ENCODE measurements at places on chromosomes 2 and 18.

GRCh38 chr2:216950547-216950946, 90.7 kb upstream of the TNP1 start:
- no peak for DNase-seq

DNA sequence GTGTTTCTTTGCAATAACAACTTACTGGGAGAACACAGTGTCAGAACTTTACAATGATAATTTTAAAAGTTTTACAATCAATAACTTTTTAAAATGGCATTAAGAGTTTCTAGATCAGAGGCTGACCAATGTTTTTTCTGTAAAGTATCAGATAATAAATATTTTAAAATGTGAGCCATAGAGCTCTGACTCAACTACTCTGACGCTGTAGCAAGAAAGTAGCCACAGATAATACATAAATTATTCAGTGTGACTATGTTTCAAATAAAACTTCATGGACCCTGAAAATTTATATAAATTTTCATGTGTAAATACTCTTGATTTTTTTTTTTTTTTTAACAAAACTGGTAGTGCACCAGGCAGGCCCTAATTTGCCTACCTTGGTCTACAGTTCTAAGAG, 77.4 kb downstream of the CUL3 start:
- no peak for DNase-seq

- no peak for DNase-seq
Observed at GRCh38 chr2:77807531-77808215, 285.5 kb upstream of the LRRTM4 start.

GRCh38 chr2:458425-458815, 170.5 kb upstream of the ALKAL2 start:
- no peak for DNase-seq

DNA sequence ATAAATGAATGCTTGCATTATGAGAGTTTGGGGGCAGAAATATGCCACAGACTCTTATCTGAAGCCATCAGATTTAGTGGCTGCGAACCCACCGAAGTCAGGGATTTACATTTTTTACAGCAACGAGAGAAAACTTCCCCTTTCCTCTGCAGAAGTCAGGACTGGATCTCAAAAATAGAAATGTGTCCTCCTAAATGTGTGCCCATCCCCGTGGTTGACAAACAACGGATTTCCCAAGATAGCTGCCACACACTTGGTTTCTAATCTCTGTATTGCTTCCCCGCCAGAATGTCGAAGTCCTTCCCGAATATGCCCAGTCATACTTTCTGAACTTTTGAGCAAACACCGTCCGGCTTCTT, 879 bp upstream of the ADAM23 start:
- DNase-seq, result no peak

- DNase-seq, result no peak
Observed at GRCh38 chr2:119196301-119197125, 27.1 kb upstream of the STEAP3 start.

DNA sequence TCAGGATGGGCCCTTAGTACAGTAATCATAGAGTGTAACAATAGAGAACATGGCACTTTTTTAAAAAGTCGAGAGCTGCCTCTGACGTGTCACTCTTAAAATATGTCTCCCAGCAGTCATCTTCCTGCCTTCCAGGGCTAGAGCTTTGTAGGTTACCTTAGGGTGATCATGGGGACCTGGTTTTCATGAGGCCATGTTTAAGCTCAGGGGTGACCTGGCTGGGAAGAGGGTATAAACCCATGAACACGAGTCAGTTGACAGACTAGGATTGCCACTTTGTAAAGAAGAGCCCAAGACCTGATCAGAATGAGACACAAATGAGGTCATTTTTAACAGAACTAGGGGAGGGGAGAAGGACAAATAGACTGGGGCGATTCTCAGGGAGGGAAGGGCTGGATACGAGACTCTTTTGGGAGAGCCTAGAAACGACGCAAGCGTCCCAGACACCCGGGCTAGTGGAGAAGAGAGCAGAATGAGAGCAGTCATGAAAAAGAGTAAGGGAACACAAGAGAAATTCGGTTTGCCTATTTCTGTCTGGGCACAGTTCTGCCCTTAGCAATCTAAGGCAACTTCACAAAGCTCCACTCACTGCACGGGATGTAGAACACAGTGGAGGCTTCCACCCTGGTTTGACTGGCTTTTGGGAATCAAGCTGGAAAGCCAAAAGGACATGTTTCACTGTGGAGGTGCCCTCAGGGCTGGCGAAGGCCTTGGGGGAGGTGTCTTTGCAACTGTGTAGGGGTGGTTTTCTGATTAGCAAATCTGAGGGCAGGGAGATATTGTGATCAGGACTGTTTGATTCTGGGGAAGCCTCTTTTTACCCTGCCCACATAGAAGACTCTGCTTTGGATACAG, 1.8 kb upstream of the RAB31 start:
- DNase-seq, result no peak

GRCh38 chr18:10242936-10243680, 211.3 kb upstream of the APCDD1 start:
- DNase-seq, result no peak

DNA sequence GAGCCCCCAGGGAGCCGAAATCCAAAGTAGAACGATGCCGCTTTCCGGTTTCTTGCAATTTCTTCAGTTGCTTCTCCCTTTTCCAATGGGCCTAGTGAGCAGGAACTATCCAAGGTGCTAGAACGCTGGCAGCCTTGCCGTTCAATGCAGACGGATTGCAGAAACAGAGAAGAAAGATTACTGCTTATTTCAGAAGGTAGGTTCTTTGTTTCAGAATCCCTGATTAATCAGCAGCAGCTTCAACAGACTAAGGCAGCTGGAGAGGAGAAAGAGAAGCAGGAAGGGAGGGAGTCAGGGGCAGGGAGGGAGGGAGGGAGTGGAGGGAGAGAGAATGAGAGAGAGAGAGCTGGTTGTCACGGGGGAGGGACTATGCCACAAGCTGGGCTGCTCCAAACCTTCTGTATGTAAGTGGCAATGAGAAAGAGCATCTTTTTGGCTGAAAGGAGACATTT, 576 bp downstream of the NYAP2 start:
- DNase-seq, result no peak

GRCh38 chr2:231111987-231112386, 12.9 kb downstream of the HTR2B start:
- no peak for DNase-seq

- no peak for DNase-seq
Observed at GRCh38 chr2:62207491-62207890, 11.6 kb downstream of the B3GNT2 start.

- DNase-seq, result no peak
Observed at GRCh38 chr18:11850821-11851145, 430 bp upstream of the CHMP1B start.

- no peak for DNase-seq
Observed at GRCh38 chr2:8692783-8693156, 10.9 kb downstream of the ID2 start.

GRCh38 chr2:109457366-109457765, 156.4 kb downstream of the SEPTIN10 start:
- DNase-seq, result no peak

DNA sequence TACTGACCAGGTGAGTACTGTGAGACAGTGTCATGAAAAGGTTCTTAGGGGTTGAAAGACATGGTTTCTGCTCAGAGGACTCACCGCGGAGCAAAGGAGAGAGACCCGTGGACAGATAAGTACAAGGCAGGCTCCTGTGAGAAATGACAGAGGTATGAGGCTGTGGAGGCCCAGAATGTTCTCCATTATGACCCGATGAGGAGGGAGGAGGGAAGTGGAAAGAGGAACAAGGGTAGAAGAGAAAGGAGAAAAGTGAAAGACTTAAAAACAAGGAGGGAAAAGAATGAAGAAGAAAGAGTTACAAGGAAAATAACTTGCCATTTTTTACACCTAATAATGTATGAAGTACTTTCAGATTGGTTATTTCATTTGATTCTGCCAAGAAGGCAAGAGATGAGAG, 29.8 kb downstream of the MAPRE3 start:
- no peak for DNase-seq

DNA sequence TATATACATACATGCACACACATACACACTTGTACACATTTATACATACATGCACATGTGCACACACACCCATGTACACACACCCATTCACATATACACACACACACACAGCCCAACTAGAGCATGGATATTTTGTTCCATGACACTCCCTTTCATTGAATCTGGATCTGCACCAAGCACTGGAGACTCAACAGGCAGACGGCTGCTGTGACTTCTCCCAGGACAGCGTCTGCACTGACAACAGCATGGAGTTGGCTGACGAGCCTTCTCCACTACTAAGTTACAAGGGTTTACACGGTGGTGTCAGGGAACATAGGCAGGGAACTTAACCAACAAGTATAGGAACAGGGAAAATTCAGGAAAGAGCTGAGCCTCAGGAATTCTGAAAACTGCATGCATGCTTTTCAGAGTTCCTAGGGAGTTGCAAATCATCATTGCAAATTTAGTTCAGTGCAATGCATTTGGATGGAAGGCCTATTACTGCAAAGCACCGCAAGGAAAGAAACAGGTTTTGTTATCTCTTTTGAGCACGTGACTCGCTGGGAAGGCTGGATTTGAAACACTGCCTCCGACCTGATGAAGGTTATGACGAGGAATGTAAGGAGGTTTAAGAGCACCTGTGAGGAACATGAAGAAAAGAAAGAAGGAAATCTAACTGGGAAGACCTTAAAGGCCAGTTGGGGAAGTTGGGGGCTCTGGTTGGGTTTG, 35.9 kb downstream of the TMEM18 start:
- no peak for DNase-seq

DNA sequence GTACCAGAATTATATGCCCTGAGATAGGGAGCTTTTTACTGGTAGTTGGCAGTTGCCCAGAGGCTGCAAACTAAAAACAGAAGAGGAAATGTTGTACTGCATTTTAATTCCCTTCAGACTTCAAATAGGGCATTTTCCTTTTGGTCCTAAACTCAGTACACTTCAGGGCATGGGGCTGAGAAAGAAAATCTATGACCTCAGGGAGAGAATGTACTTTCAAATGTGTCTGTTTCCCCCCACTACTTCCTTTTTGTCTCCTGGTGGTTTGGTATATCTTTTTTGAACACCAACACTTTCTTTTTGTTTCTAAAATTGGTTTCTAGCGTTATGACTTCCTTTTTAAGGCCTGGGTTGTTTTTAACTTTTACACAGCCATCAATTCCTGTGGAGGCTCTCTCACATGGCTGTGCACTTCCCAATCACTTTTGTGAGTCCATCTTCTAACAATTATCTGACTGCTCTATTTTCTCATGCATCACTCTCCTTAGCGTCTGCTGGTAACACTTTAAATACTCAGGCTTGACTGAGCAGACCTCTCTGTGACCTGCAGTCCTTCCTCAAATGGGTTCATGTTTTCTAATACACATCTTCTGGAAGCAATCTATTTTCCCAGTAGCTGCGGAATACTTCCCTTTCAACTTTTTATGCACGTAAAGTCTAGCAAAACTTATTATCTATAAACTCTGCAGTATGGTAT, 596.0 kb downstream of the LRP1B start:
- no peak for DNase-seq

DNA sequence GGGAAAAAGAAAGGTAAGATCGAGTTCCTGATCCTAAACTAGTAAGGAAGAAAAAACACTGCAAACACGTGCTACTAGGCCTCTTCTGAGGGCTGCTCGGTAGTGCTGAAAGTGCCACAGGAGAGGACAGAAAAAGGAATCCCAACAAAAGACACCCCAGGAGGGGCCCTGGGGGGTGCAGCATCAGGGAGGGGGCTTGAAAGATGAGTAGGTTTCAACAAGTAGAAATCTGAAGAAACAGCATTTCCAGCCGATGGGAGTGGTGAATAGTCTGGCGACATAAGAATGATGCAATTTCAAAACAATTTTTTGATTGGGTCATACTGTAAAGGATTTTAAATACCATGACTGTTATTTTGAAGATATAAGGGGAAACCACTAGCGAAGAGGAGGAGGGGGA, 98.6 kb downstream of the NOL10 start:
- no peak for DNase-seq

- no peak for DNase-seq
Observed at GRCh38 chr2:232543928-232544631, 4.6 kb downstream of the CHRNG start.

DNA sequence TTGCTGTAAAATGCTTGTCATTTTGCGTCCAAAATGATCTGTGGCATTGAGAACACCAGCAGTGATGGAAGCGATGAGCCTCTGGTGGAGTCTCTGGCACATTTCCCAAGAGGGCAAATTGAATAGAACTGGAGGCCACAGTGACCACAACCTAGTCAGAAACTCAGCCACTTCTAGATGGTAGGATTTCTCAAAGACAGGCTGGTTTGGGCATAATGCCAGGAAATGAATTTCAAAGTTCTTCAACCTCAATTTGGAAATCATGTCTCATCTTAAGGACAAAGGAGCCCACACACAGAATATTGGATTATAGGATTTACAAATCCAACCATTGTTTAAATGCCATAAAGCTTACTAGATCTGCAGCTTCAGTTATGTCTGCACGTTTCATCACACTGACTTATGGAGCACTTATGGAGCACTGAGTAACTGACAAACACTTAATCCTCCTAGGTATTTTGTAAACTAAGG, 132.1 kb downstream of the COL6A3 start:
- no peak for DNase-seq

GRCh38 chr2:210363261-210363660, 48.3 kb upstream of the MYL1 start:
- DNase-seq, result no peak

DNA sequence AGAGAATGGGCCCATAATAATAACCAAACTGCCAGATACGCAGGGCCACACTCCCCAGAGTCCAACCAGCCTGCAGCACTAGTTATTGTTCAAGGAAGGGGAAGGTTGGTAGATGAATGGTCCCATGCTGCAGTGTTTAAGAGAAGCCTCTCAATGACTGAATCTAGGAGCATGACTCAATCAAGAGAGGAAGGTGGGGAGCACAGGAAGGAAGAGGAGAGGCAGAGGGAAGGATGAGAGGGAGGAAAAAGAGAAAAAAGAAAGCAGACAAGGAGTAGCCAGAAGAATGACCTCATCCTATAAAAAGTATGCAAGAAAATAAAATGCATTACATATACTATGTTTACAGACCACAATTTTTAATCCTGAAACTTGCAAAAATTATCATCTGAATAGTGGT, 174.5 kb downstream of the TCF4 start:
- DNase-seq, result no peak

- no peak for DNase-seq
Observed at GRCh38 chr2:237486334-237486818, 675 bp upstream of the MLPH start.

GRCh38 chr18:7870855-7871254, 303.7 kb downstream of the PTPRM start:
- no peak for DNase-seq

GRCh38 chr2:95012881-95013550, 12.5 kb upstream of the MAL start:
- DNase-seq, result no peak

GRCh38 chr2:133177196-133177595, 391.1 kb downstream of the NCKAP5 start:
- no peak for DNase-seq

- no peak for DNase-seq
Observed at GRCh38 chr2:119212139-119212800, 11.4 kb upstream of the STEAP3 start.

DNA sequence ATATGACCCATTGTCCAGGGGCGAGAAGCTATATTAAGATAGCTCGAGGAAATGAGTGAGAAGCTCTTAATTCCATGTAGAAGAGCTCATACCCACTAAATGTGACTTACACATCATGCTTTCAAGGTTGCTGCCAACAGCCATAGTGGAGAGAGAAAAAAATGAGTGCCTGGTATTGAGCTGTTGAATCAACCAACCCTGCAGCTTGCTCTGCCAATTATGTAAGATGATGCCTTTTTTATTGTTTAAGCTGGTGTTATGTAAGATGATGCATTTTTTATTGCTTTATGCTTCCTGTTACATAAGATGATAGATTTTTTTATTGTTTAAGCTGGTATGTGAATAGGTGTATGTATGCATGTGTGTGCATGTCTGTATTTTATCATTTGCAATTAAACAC, 228.2 kb downstream of the CCDC178 start:
- DNase-seq, result no peak

Measured in activated gamma-delta T cell (primary cell).